Mammary epithelial cell (primary cell): ENCODE measurements at places on chromosomes 7 and 10.

DNA sequence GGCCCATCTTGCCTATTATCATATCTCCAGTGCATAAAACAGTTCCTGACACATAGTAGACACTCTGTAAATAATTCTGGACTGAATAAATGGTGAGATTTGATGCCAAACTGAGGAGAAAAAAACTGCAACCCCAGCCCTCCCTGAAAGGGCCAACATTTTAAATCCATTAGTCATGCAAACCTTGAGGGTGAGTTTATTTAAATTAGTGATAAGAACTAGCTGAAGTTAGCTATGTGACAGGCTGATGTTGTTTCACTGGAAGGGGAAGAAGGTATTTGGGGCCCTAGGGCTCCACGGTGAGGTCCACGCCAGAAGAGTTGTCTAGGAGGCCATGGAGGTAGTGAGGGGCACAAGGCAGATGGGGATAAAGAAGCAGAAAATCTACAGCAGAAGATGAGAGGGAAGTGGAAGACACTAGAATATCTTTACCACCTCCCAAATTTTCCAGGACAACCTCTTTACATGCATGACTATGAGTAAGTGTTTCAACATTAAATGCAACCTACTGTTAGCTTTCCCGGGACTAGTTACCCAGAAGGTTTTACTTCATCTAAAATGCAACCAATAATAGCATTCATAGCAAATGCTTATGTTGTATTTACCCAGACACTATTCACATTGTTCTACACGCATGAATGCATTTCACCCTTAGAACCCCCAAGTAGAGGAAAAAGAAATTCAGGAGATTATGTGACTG lies 183.2 kb upstream of the LYZL1 start:
- DNase-seq, result peak; percentile 10

DNA sequence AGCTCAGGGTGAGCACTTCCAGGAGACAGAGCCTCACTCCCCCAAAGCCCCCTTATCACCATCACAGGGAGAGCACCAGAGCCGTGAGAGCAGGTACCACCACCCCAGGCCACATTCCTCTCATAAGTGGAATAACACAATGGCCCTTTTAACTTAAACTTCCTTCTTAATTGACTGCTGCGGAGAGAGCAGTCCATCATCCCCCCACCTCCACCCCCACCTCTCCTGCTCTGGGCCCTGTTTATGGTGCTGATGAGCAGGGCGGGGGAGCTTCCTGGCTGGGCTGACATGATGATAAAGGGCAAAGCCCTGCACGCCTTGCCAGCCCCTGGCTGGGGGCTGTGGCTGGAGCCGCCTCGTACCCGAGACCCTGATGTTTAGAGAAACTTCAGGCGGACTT lies 81.4 kb upstream of the PODXL start:
- no peak for DNase-seq

DNA sequence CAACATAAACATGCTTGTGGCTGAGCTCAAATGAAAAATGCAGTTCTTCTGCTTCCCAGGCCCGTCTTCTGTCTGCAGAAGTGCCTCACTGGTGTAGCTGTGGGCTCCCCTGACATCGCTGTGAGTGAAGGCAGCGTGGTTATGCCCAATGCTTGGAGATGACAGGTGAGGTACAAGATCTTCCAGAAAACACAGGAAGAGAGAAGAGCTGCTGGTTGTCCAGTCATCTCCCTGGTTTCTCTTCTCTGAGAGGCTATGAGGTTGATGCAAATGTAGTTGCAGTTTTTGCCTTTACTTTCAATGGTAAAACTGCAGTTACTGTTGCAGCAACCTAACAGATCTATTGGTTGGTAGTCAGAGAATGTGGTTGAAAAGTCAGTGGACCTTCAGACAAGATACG lies 223.6 kb downstream of the GATA3 start:
- DNase-seq, result no peak

DNA sequence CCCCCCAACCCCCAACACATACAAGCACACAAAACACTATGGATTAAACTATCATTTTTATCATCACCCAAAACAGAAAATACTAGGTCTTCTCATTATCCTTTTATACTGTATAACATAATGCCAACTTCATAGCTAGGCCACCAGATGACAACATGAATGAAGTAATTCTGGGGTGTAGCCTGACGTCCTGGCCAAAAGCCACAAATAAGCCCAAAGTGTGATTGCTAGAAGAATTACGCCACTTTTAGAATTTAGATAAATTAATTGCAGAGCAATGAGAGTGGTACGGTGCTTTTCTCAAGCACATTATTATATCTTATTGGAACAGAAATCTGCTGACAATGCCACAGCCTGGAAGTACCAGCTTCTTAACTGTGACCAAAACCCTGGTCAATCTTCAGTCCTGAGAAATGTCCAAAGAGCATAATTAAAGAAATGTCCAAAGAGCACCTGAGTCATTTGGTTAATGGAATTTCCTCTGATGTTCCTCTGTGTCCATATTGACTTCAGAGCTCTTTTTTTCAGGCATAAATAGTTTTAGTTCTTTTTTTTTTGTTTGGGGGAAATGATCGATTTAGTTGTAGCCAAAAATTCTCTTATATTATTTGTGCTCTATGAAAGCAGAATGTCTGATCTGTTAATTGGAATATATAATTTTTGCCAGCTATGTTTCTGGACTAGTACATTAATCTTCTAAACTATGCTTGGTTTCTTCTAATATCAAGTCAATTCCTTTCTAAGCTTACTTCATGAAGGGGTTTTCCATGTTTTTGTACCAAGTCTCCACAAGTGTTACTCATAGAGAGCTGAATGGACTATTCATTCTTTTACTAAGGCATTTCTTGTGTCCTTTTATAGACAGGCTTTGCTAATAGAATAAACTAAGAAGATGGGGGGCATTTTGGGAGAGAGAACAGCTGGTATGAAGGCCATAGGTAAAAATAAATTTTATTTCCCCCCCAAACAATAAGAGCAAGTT lies 233.4 kb upstream of the SLC26A5 start:
- DNase-seq, result peak; percentile 64

GRCh38 chr10:110556969-110557601 lies 10.4 kb upstream of the SMC3 start:
- DNase-seq, result no peak

DNA sequence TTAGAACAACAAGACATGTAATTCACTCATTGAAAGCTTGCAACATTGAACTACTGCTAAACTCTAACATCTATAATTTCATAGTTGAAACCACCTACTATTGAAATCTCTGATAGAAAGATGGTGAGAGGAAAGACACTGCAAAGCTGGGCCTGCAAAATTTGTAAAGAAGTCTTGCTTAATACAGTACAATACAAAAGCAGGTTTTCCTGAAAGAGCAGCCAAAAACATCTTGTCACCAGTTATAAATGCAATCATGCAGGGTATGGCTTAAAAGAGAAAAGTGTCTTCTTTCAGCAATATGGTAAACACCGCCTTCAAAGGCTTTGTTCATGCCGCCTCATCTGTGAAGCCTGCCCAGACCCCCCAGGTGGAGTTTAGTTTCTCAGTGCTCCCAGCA lies 109.2 kb downstream of the ANK3 start:
- no peak for DNase-seq

GRCh38 chr10:58963101-58963534 lies 213.3 kb upstream of the PHYHIPL start:
- DNase-seq, result no peak

DNA sequence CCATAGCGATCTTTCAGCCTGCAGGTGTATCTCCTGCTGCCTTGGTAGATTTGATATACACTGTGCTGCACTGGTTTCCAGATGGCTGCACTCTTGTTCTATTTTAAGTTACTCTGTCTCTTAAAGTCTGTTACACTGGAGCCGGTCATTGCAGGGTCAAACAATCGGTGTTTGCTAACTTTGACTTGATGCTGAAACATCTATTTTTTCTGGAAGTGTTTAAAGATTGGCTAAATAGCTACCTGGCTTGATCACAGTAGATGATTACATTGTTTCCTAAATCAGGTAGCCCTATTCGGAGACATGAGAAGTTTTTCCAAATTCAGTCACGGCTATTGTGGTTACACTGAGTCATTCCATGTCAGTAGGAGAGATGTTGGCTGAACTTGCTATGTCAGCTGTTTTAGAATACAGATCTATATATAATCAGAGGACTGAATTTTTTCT lies 574.8 kb downstream of the ETV1 start:
- DNase-seq, result peak; percentile 44

DNA sequence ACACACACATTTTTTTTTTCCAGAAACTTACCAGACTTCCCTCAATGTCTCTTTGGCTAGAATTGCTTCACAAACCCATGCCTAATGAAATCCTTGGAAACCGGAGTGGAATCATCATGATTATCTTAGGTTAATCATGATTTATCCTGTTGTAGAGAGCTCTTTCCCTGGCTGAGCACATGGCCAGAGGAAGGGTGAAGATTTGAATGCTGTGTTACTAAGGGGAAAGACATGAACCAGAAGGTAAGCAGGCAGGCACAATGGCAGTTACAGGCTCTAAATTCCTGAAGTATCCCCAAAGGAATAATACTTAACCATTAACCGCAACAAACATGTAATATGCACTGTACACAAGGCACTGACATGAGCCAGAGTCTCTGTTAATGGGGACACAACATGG lies 4.1 kb upstream of the RNF148 start:
- no peak for DNase-seq

DNA sequence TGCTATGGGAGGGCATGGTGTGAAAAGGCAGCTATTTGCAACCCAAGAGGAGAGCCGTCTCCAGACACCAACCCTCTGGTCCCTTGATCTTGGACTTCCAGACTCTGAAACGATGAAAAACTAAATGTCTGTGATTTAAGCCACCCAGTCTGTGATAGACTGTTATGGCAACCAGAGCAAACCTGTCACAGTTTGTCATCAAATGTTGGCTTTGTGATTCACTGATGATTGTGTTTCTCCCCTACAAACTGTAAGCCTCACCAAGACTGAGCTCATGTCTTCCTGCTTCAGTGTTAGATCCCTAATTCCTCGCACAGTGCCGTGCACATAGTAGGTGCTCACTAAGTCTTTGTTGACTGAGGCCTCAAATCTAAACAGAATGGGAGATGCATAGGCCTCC lies 224.6 kb upstream of the PITRM1 start:
- no peak for DNase-seq

GRCh38 chr7:89988074-89988473 lies 166.2 kb upstream of the STEAP1 start:
- peak; percentile 2 for DNase-seq

DNA sequence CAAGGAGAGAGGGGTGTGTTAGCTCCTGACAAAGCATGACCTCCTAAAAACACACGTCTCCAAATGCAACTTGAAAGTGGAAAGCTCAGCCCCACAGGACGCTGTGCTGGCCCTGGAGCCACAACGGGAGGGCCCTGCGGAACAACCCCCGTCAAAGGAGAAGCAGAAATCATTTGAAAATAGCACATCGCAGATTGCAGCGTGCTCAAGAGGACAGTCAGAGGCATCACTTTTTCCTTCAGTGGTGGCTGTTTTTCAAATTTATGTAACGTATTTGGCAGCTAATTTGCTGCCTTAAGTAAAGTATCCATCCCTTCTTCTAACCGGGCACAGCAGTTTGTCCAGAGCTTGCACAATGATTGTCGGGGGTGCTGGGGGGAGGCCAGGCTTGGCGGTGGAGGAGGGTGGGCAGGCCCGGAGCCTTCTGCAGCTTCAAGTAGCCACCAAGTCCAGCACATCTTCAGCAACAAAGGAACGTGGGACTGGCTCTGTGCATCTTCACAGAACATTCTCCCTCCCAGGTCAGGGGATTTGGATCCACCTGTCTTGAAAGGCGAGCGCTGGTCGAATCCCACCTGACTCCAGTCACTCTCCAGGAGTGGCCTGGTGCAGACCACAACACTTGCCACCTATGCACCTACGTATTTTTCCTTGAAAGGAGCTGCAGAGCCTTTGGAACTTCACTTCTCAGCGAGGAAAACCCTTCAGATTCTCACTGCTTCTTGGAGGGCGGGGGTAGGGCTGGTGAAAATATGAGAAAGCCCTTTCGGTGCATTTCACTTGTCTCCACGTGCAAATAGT lies 346.3 kb downstream of the DNAJB6 start:
- no peak for DNase-seq

DNA sequence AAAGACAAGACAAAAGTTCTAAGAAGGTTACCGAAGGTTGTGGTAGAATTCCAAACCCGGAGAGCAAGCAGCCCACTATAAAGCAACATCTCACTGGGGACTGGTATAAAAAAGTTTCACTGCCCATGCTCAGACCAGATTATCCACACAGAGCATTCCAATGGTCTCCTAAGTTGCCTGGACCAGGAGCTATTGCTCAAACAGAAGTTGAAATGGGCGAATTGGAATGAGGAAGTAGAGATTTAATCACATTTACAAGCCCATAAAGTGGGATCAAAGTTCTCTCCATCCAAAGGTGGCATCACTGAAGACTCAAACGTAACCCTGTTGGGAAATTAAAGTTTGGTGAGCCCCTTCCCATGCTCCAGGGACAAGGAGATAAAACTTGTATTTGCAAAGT lies 19.8 kb downstream of the OR2F1 start:
- DNase-seq, result peak; percentile 19

- peak; percentile 51 for DNase-seq
Measured at GRCh38 chr7:81469869-81470723, 299.8 kb downstream of the HGF start.

GRCh38 chr7:117862378-117862777 lies 10.9 kb downstream of the CTTNBP2 start:
- DNase-seq, result no peak

- peak; percentile 37 for DNase-seq
Measured at GRCh38 chr7:22173685-22174573, 183.0 kb downstream of the RAPGEF5 start.

GRCh38 chr10:117170244-117170643 lies 27.0 kb upstream of the KCNK18 start:
- no peak for DNase-seq

DNA sequence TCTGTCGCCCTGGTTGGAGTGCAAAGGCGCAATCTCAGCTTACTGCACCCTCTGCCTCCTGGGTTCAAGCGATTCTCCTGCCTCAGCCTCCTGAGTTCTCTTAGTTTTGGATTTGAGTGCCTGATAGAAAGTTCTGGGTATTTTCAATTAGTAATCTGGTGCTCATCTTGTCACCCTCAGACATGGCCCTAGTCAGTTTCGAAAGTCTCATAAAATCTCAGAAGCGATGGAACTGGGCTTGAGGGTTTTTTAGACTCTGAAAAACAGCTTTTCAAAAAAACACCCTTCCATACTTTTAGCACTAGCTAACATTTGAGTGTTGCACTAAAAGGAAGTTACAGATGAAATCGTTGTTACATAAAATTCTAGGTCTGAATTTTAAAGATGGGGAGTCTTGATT lies 9.4 kb upstream of the PIP4K2A start:
- no peak for DNase-seq

DNA sequence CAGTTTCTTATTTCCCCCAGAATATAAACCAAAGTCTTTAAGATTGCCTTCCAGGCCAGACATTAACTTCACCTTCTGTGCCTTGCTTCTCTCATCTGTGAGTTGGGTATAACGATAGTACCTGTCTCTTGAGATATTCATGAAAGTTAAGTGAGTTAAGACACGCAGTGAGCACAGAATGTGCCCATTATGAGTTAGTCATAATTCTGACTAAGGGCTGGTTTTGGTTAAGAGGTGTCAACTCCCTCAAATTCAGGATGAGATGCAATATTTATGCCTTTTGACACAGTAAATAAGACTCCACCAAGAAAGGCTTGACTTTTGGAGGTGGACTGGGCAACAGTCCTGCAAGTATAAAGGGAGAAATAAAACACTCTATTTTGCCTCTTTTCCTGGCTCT lies 528.7 kb upstream of the IGFBP3 start:
- peak; percentile 54 for DNase-seq
